ENCODE measurements at places on chromosomes 1 and 21.

GRCh38 chr21:24280596-24280995 lies 1326.7 kb downstream of the MRPL39 start:
- DNase-seq, result no peak

DNA sequence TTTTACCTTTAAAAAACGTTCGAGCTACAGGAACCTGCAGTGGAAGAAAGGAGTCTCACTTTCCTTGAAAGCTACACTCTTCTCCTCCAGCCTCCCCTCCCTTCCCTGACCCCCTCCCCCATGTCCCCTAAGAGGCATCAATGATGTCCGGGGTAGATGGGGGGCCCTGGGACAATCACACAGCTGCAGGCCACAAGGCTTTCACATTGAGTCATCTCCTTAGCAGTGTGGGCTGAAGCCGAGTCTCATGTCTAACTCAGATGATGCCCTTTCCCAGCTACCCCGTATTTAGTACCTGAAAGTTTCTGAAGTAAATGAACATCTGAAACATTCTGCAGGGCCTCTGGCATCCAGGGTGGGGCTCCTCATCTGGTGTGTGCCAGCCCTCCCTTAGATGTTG lies 6.3 kb upstream of the GPR25 start:
- DNase-seq, result no peak

DNA sequence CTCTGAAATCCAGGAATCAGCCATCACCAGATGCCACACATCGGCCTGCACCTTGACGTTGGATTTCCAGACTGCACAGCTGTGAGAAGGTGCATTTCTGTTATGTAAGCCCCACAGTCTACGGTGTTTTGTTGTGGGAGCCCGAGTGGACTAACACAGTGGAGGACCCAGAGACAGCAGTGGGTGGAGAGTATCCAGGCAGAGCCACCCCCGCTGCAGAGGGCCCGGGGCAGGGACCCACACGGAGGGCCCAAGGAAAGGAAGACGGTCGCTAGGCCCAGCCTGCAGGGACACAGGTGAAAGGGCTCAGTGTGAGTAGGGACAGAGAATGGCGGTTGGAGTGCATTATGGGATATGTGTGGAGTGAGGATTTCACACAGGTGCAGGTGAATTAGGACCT lies 288.3 kb upstream of the AJAP1 start:
- no peak for DNase-seq

GRCh38 chr1:237873487-237874211 lies 17.1 kb downstream of the ZP4 start:
- DNase-seq, result no peak

DNA sequence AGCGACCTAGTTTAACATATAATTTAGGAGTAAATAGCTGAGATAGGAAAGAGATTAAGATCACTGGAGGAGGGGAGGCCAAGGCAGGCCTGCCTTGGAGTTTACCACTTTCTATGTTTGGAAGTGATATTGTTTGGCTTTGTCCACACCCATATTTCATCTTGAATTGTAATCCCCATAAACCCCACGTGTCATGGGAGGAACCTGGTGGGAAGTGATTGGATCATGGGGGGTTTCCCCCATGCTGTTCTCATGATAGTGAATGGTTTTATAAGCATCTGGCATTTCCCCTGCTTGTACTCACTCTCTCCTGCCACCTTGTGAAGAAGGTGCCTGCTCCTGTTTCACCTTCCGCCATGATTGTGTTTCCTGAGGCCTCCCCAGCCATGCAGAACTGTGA lies 58.3 kb upstream of the ARTN start:
- no peak for DNase-seq

DNA sequence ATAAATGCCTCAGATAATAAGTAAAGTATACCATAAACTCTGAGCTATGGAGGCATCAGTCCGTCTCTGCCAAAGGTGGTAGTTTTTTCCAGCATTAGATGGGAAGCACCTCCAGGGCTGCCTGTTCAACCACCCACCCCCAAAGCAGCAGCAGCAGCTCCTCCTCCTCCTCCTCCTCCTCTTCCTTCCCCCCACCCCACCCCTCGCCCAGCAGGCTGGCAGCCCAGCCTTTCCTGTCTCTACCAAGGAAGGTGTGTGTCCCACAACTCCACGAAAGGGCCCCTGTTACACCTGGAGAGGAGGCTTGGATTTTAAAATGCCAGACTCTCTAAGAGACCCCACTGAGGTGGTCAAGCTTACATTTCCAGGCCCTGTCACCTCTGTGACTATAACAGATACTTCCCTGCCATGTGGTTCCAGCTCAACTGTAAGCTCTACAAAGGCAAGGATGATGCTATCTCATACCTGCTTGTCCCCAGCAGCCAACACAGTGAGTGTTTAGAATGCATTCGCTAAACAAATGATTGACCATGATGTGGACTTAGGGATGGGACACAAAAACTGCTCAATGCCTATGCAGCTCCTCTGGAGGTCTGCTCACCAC lies 76.7 kb downstream of the GFI1 start:
- no peak for DNase-seq

All from liver (tissue), 10 donors.